Activated CD4-positive, alpha-beta T cell treated with anti-CD3 and anti-CD28 coated beads, Interleukin-2, Interleukin-4, amounts not matched to agents 100 ng/mL and 50 ng/mL, durations not matched to agents 16 hours and 8 hours (primary cell): ENCODE measurements at places on chromosomes 1 and 21.

DNA sequence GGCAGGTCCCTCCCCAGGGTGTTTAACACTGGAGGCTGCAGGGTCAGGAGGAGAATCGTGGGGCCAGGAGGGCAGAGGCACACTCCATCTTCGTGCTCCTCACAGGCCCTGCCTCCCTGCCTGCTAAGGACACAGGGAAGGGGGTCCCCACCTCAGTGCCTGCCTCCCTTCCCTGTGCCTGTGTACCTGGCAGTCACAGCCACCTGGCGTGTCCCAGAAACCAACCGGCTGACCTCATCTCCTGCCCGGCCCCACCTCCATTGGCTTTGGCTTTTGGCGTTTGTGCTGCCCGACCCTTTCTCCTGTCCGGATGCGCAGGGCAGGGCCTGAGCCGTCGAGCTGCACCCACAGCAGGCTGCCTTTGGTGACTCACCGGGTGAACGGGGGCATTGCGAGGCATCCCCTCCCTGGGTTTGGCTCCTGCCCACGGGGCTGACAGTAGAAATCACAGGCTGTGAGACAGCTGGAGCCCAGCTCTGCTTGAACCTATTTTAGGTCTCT, 623 bp upstream of the BGLAP start:
- no peak for DNase-seq

DNA sequence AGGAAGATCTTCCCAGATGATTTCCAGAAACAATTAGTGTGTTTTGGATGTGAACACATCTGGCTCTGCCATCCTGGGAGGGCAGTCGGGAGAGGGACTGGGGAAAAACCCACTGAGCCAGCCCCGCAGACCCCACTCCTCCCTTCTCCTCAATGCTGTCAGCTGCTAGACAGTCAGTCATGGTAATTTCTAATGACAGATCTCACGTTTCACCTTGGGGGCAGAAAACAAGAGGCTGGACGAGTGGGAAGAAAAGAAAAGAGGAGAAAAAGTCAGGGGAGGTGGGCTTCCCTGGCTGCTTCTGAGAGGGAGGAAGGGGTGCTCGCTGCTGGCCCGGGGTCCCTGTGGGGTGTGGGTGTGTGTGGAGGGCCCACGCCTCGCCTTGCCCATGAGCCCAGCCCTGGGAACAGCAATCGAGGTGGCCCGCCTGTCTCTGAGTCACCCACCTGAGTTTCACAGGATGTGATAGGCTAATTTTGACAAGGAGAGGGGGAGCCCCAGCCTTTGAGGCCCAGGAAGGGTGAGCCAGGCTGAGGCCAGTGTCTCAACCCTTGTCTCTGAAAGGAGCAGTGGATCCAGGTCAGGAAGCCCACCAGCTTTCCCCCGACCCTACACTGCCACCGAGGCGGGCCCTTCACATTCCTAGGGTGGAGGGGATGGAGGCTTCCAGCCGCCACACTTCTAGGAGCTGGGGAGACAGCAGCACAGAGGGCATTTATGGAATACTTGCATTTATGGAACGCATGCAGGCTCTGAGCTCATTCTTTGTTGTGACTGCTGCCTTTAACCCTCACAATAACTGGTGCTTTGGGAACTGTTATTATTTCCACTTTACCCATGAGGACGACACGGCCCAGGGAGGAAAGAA, 49.1 kb upstream of the IFNLR1 start:
- DNase-seq: peak; percentile 33

GRCh38 chr1:1000357-1001056, 610 bp upstream of the HES4 start:
- DNase-seq: peak; percentile 55

DNA sequence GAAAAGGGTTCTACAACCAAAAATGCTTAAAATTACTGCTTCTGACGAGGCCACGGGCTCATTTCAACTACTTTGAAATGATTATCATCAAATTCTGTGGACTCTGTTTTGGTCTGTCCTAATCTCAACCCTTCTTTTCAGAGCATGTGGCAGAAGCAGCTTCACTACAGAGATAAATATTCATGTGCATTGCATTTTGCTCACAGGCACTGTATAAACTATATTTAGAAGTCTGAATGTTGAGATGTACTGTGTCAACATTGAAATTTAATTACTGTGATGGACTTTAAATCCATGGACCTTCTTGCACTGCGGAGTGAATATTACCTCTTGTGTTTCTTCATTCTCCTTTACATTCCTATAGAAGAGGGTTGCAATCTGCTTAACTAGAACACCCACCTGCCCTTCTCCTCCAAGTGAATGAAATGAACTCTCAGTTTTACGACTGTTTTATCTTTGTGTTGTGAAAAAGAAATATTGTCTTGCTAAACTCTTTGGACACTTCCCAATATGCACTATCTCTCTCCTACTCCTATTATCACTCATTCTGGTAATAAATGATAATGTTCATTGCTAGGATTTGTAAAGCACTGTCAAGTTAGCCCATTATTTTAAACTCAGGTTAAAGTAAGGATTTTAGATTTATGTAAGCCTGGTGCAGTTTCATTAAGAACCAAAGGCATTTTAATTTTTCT, 281.2 kb upstream of the ST6GALNAC5 start:
- DNase-seq: no peak

DNA sequence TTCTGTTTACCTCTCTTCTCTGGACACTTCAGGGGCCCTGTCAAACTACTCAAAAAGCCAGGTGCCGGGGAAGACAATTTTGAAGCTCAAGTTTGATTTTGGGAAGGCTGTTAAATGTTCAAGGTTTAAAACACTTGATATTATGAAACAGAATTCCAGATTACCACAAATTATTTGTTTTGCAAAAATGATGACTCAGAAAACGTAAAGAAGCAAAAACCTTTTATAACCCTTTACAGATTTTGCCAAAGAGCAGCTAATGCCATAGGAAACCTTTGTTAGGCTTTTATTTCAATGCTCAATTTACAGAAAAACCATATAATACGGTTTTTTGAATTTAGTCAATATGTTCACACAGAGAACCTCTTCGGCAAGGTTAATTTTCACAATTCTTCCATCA, 593.4 kb upstream of the ZP4 start:
- no peak for DNase-seq

GRCh38 chr1:116910379-116911187, 867 bp downstream of the PTGFRN start:
- peak; percentile 32 for DNase-seq

DNA sequence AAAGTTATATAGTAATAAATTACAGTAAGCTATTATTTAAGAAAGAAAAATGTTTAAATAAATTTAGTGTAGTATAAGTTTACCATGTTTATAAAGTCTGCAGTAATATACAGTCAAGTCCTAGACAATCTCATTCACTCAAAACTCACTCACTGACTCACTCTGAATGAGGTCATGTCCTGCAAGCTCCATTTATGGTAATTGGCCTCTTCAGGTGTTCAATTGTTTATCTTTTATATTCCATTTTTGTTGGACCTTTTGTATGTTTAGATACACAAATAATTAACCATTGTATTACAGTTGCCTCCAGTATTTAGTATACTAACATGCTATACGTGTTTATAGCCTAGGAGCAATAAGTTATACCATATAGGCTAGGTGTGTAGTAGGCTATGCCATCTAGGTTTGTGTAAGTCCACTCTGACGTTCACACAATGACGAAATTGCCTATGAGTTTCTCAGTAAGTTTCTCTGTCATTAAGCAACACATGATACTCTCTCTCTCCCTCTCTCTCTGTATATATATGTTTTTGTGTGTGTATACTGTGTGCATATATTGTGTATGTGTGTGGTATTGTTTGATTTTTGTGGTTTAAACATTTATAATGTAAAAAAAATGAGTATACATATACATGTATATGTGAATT, 161.2 kb downstream of the NCAM2 start:
- no peak for DNase-seq

DNA sequence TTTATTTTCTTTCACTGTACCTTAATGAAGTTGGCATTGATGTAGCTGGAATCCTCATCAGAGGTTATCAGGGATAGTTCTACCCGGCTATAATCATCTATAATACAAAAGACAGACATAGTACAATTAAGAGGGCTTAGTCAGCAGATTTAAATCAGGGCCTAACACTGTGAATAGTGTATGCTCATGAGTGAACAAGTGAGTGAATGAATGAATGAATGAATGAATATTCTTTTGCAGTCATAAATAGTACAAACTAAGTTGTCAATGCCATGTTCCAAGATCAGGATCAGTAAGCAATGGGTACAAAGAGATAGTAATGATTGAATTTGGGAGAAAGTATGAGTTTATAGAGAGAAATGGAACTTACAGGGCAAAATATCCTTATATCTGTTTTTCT, 12.5 kb downstream of the PTPN22 start:
- DNase-seq: no peak

DNA sequence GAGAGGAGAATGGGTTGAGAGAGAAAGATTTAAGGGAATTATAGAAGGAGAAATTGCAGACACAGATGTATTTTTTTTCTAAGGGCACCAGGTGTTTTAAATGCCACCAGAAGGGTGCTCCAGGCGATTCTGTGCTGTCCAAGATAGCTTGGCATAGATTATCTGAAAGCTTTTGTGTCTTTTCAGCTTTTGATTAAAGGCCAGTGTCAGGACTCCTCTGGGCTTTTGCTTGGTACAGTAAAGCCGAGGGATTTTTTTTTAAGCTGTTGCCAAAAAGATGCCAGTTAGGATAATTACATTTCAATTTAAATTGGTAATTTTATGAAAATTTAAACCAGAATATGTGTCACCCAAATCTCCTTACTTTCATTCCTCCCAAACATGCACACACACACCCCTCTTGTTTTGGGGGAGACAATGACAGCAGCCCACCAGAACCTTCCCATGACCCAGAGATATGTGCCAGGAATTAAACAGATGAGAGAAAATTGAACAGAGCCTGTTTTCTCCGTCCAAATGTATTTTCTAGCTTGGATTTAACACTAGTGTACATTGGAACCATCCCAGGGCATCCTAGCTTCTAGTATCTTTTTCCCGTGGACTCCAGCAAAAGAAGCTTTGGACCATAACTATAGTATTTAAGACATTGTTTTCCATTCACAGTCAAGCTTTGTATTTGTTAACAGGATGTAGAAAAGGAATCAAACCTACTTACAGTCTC, 670.7 kb upstream of the CXADR start:
- DNase-seq: no peak

GRCh38 chr1:113808450-113809195, 3.7 kb downstream of the RSBN1 start:
- no peak for DNase-seq

GRCh38 chr1:222931023-222931422, 116.2 kb downstream of the DISP1 start:
- DNase-seq: no peak

- no peak for DNase-seq
Observed at GRCh38 chr21:23930565-23930964, 1676.7 kb downstream of the MRPL39 start.
